Skeletal muscle cell (primary cell): ENCODE measurements at places on chromosomes 2 and 18.

DNA sequence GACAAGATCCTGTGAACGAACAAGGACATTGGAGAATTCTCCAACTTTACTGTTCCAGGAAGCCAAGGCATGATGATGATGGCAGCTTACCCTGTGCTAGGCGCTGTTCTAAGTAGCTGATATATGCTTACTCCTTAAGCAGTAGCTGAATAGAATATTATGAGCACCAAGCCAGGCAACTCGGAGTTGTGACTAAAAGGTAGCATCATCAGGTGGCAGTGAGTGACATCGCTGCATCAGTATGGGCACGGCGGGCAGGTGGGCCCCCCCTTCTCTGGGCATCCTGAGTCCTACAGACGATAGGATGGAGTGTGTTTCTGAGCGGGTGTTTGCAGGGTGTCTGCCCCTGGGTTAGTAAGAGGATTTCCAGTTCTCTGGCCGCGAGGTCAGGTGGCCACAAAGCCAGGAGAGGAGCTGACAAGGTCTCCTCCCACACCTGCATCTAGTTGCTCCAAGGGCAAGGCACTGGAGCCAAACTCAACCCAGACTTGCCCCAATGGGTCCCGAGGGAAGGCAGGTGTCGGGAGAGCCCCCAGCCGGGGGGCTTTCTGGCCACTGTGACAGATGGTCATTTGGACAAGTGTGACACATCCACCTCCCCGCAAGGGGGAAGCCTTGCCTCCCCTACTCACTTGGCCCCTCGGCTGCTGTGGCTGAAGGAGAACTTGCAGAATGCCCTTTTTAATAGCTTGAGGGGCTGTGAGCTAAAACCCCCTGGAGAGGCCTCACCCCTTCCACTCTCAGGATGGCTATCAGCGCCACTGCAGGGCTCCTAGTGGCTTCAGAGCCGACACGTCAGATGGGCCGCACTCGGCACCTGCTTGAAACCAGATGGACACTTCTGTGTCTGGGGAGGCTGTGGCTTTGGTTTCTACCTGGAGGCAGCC lies 55.5 kb downstream of the CRACDL start:
- DNase-seq = no peak

- DNase-seq = no peak
Observed at GRCh38 chr2:213152888-213153287, 1.5 kb upstream of the IKZF2 start.

- no peak for DNase-seq
Observed at GRCh38 chr2:231521-232185, 32.2 kb downstream of the SH3YL1 start.

DNA sequence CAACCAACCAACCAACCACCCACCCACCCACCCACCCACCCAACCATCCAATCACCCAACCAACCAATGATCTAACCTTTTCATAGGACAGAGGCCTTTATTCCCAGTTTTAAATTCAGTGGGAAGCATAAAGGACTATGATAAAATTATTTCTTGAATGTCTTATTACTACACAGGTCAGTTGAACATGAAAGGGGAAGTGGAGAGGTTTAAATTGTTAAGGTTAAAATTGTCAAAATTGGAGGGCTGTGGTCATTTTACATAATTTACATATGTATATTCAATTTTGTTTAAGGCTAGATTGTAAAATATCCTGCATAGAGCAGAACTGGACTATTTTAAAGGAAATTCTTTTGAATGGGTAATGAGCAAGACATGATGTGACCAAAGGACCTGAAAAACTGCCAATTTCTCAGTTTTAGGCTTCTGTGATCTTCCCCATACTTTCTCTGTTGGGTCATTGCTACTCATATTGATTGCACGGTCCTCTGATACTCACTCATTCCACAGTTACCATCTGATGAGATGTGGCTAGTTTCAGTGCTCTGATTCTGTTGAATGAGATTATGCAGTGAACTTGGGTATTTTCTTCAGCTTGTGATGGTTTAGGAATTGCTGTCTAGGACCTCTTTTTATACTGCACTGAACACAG lies 127.4 kb downstream of the PLCL1 start:
- DNase-seq = no peak

GRCh38 chr2:34011684-34012083 lies 412.6 kb upstream of the FAM98A start:
- DNase-seq = no peak

- no peak for DNase-seq
Observed at GRCh38 chr2:170502361-170503130, 212.6 kb upstream of the SP5 start.
